ENCODE measurements at places on chromosomes 13 and 19.

- no peak for DNase-seq
These were observed 30.3 kb upstream of the CACTIN start for GRCh38 chr19:3656747-3657394.

DNA sequence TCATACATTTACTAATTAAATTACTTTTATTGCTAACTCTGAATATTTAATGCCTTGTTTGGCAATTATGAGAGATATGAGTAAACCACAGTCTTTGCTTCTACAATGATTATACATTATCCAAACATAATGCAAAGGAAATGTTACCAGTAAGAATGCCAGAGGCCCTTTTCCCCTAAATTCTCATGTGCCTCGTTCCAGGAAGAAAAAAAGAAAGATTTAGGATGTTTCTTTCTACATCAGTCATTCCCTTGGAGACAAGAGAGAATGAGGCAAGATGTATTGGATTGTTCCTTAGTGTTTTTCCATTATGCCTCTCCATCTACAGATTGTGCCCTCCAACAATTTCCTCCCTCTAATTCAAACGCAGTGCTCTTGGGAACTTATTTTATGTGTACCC is 50.1 kb downstream of the ITGBL1 start:
- no peak for DNase-seq

DNA sequence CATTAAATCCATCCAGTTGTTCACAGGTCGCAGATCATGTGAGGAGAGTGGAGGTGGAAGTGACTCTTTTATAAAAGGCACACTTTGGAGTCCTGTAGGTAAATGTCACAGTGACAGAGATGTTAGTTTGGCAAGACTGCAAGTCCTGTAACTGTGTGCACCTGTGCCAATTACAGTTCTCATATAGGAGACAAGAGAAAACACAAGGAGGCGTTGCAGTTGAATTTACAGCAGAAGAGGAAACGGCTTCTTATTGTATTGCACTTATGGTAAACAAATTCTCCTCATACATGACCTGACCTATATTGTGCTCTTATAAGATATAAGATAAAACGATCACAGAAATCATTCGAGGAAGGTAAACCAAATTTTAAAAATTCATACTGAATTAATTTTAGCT is 732.8 kb upstream of the SLC10A2 start:
- DNase-seq = no peak

- no peak for DNase-seq
These were observed 394.7 kb upstream of the KLHL1 start for GRCh38 chr13:70502944-70503343.

GRCh38 chr13:51549050-51549449 is 35.2 kb upstream of the WDFY2 start:
- DNase-seq = no peak

GRCh38 chr19:16671652-16672274 is 10.8 kb downstream of the TMEM38A start:
- no peak for DNase-seq

DNA sequence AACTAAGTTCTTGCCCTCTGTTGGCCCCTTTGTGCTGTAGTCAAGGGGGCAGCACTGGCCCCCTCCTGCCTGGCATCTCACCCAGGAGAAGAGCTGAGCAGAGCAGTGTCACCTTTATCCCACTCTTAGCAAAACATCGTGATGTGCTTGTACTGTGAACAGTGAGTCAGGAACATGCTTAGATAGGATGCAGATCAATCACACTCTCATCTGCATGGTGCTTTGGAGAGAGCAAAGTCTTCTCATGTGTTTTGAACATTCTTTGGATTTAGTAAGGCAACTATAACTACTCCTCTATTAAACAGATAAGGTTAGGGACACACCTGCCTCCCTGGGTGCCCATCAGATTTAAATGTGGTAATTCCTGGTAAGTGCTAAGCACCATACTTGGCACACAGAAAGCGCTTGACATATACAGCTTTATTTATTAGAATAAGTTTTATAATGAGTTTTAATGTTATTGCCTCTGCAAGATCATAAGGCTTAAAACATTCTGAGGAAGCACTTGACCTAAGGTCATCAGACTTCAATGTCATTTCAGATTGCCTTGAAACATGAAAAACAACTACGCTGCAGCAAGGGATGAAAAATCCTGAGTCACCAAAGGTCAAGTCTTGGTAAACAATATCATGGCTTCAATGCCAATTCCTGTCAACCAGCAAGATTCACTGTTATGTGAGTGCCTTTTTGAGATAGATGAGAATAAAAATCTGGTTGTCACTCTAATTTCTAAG is 82.4 kb upstream of the IRS2 start:
- no peak for DNase-seq
